ENCODE measurements at places on chromosomes 2 and 18. TPM values are rescaled to one million over a fixed set of nuclear protein-coding genes. Genes with fewer than 3 reads are reported as not detected.

The ARMC9 gene
- total RNA-seq, result 2.5 TPM

GRCh38 chr2:114727012-114727411 is 284.6 kb downstream of the DPP10 start:
- DNase-seq, result no peak

The MTCL1 gene
- total RNA-seq, result 0.43 TPM

The ALPP gene
- total RNA-seq, result not detected

The BMP10 gene
- total RNA-seq, result not detected

The DNAH7 gene
- total RNA-seq, result not detected

The MBP gene
- total RNA-seq, result 138 TPM

DNA sequence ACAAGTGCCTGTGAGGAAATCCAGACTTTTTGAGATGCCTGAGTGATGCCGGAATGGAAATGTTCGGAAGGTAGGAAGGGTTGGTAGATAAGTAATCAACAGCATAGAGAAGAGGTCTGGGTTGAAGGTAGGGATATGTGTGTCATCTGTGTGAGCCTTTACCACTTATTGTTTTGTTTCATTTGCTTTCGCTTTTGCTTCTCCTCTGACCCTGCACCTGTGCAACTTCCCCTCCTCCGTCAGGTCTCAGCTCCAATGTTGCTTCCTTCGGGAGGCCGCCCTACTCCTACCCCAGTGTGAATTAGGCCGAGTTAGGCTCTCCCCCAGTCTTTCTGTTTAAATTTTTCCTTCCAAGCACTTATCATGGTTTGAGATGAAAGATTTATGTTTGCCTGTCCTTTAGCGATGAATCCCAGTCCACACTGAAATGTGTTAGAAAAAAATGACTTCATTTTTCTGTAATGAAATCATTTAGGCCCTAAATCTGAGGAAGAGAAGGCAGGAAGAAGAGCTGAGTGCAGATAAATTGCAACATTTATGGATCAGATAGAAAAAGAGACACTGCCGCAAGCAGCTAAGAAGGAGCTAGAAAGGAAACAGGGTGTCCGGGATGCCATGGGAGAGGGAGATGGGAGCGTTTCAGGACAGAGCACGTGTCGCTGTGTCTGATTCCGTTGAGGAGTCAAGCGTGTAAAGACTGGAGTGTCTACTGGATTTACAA is 139.6 kb upstream of the PELI1 start:
- peak; percentile 43 for DNase-seq

DNA sequence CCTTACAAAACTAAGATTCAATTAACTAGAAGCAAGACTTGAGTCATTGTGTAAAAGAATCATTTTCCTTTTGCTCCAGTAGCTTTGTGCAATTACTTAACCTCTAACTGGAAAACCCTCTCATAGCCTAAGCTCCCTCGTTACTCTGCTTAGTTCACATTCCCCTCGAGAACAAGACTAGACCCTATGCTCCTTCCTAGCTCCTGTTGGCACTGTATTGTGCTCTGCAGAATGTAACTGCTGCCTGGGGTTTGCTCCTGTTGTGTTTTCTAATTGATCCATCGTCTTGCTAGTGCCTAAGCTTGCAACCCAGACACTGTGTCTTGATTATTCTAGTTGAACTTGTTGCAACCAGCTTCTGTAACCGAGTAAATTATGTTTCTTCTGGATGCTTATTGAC is 347.0 kb downstream of the ZNF804A start:
- no peak for DNase-seq

The STAT1 gene
- total RNA-seq, result 544 TPM
